ENCODE measurements at places on chromosomes 5 and 9.

DNA sequence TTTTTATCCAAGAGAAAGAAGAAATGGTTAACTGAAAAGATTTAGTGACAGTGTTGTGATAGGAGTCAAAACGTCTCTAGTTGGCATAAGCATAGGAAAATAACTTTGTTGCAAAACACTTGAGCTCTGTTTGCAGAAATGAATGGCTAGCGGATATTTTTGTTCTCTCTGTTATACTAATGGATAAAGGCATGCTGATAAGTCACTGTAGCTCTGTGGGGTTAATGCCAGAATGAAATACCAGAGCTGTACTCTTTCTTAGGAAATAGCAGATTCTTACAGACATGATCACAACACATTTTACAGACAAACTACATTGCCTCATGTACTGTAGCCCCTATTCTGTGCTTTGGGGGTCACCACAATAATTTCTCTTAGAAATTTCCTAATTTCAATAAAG lies 202.8 kb downstream of the DMRTA1 start:
- DNase-seq: no peak

DNA sequence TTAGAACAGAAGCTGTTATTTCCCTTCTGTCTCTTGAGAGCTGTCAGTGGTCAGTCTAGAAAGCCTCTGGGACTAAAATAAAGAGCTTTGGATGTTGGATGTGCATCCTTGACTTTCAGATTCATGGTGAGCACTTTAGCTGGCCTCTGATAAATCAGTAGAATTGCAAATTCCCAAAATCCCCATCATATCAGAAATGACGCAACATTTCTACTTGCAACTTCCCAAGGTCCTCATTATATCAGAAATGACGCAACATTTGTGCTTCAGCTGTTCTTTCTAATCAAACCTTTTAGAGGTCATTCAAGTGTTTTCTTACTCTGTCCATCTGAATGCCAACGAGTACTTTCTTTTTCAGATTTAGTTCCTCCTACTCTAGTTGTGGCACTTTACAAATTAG lies 167.3 kb upstream of the MOCS2 start:
- no peak for DNase-seq

GRCh38 chr5:138109463-138110265 lies 25.8 kb downstream of the WNT8A start:
- no peak for DNase-seq

GRCh38 chr5:166178411-166179080 lies 2112.9 kb upstream of the WWC1 start:
- DNase-seq: no peak

- DNase-seq: no peak
These were observed 3.5 kb downstream of the CACNA1B start for GRCh38 chr9:137880976-137881530.

DNA sequence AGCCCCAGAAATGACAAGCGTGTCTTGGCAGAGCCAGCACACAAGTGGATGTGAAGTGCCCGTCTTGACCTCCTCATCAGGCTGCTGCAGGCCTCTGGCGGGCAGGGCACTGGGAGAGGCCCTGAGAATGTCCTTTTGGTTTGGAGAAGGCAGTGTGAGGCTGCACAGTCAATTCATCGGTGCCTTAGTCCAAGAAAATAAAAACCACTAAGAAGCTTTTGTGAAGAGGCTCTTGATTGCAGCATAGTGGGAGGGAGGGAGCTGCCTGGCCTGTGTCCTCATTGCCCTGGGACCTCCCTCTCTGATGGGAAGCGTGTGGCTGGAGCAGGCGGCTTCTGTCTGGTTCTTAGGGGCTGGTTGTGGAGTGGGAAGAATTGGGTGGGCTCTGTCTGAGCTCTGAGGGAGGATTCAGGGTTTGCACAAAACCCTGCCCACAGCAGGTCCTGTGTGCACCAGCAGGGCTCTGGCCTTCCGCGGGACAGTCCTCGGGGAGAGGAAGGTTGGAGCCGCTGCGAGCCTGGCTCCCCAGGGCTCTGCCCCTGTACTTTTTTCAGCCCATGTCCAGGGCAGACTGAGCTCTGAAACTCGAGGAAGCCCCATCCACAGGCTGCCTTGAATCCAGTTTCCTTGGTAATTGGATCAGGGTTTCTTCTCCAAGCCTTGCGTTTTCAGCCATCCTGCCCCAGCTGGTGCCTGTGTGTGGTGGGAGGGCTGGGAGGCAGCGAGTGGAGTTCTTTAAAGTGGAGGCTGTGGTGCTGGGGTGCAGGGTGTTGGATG lies 1.1 kb downstream of the HRCT1 start:
- DNase-seq: no peak

All from CD4-positive, alpha-beta T cell treated with Interleukin-17A for 1 hour (primary cell).